ENCODE measurements at places on chromosomes 1 and 21. TPM values are rescaled to one million over a fixed set of nuclear protein-coding genes. Genes with fewer than 3 reads are reported as not detected.

DNA sequence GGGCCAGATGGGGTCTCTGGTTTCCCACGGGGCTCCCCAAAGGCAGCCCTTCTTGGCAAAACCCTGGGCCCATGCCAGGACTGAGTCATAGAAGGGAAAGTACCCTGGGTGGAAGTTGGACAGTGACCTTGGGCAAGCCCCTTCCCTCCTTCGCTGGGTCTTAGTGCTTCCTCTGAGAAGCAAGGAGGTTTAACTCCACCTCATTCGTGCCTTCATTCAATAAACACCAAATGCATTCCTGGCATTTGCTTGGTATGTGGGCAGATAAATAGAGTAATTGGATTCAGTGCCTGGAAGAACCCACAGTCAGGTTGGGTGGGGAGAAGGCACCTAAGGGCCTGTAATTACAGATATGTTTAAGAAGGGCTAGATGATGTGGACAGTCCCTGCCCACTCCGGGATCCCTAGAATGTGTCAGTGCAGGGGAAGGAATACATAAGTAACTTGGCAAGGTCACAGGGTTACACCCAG lies 36.3 kb upstream of the CITED4 start:
- no peaks in the 10 kb centered on the region for H3K27me3 ChIP-seq
- peaks cover 71% of the 10 kb centered on the region for H3K4me1 ChIP-seq
- H3K27ac ChIP-seq, result peak overlapping the region; percentile 92

Gene CYP4A11
- not detected for total RNA-seq

Gene FRRS1
- 2.0 TPM for total RNA-seq

DNA sequence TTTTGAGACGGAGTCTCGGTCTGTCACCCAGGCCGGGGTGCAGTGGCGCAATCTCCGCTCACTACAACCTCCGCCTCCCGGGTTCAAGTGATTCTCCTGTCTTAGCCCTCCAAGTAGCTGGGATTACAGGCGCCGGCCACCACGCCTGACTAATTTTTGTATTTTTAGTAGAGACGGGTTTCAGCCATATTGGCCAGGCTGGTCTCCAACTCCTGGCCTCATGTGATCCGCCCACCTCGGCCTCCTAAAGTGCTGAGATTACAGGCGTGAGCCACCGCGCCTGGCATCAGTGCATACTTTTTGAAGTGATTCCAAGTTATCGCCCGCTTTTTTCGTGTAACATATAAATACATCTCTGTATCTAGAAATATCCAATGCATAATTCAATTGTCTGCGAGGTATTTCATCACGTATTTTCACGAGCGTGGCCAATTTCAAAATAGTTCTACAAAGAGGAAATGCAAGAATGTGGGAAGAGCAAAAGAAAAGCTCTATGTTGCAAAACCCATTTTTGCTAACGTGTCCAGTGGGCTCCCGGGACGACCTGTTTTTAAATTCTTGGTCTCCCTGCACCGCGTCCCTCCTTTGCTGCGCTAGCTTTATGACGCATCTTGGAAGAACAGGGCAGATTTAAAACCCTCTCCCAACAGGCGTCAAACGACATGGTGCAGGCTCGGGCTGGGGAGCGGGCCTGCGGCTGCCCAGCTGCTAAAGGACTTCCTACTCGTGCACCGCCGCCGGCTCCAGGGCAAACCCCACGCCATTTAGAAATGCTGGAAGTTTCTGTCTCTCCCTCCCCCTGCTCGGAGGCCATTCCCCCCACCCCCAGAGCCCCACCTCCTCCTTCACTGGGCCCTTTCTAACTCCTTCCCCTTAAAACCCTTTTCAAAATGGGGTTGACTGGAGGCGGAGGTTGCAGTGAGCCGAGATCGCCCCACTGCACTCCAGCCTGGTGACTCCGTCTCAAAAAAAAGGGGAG lies 923 bp upstream of the IFNGR2 start:
- H3K4me1 ChIP-seq, result peaks cover 60% of the 10 kb centered on the region
- H3K4me3 ChIP-seq, result peak overlapping the region; percentile 66
- no peak for DNase-seq
- no peaks in the 10 kb centered on the region for H3K27me3 ChIP-seq
- peaks cover 2% of the 10 kb centered on the region for H3K36me3 ChIP-seq
- H3K27ac ChIP-seq, result peak overlapping the region; percentile 17

- DNase-seq, result no peak
- H3K27ac ChIP-seq, result no peak overlapping the region
- peaks cover 19% of the 10 kb centered on the region for H3K36me3 ChIP-seq
- H3K27me3 ChIP-seq, result no peaks in the 10 kb centered on the region
- H3K4me3 ChIP-seq, result no peak overlapping the region
These were observed 28.3 kb upstream of the ASPM start for GRCh38 chr1:197174818-197175217.

GRCh38 chr1:151010346-151010726 lies 2.1 kb downstream of the PRUNE1 start:
- H3K36me3 ChIP-seq, result no peaks in the 10 kb centered on the region
- H3K4me3 ChIP-seq, result no peak overlapping the region
- peaks cover 65% of the 10 kb centered on the region for H3K4me1 ChIP-seq

- H3K36me3 ChIP-seq, result no peaks in the 10 kb centered on the region
- peaks cover 35% of the 10 kb centered on the region for H3K27me3 ChIP-seq
- no peaks in the 10 kb centered on the region for H3K4me1 ChIP-seq
- no peak for DNase-seq
- no peak overlapping the region for H3K4me3 ChIP-seq
These were observed 143.5 kb upstream of the COA6 start for GRCh38 chr1:234229581-234230387.

DNA sequence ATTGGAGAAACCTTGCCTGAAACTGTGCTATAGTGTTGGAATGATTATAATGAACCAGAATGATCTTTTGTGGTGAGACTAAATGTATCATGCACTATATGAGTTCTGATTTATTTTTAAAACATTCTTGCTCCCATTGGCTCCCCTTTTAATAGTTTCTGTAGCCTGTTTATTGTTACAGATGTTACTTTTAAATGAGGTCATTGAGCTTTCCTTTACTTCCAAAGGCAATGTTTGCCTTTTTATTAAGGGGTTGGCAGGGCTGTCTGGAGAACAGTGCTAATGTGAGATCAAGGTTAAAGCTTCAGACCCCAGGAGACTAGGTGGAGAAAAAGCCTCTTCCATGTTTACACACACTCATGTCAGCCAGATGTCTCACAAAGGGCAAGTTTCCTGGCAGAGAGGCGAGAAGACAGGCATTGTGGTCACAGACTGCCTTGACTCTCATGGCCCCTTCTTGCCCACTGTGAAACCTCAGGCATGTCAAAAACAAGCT lies 120.6 kb upstream of the RAVER2 start:
- peak overlapping the region; percentile 83 for H3K27ac ChIP-seq
- H3K4me3 ChIP-seq, result no peak overlapping the region
- DNase-seq, result no peak
- peaks cover 20% of the 10 kb centered on the region for H3K4me1 ChIP-seq
- H3K36me3 ChIP-seq, result no peaks in the 10 kb centered on the region
- H3K27me3 ChIP-seq, result no peaks in the 10 kb centered on the region
